ENCODE measurements at places on chromosomes 7 and 10. TPM values are rescaled to one million over a fixed set of nuclear protein-coding genes. Genes with fewer than 3 reads are reported as not detected.

- peaks cover 17% of the 10 kb centered on the region for H3K4me1 ChIP-seq
- peak overlapping the region; percentile 32 for H3K27ac ChIP-seq
- no peaks in the 10 kb centered on the region for H3K36me3 ChIP-seq
- H3K4me3 ChIP-seq, result peak overlapping the region; percentile 52
Measured at GRCh38 chr10:42754155-42755027, 28.2 kb upstream of the BMS1 start.

- no peaks in the 10 kb centered on the region for H3K27me3 ChIP-seq
- no peak overlapping the region for H3K27ac ChIP-seq
- DNase-seq, result no peak
Measured at GRCh38 chr7:31788883-31789680, 102.1 kb downstream of the PPP1R17 start.

- H3K27ac ChIP-seq, result no peak overlapping the region
- no peak overlapping the region for H3K4me3 ChIP-seq
- no peaks in the 10 kb centered on the region for H3K36me3 ChIP-seq
Measured at GRCh38 chr7:32066441-32066840, 3.8 kb downstream of the PDE1C start.

- no peak for DNase-seq
- peaks cover 36% of the 10 kb centered on the region for H3K36me3 ChIP-seq
- no peak overlapping the region for H3K4me3 ChIP-seq
- H3K27me3 ChIP-seq, result no peaks in the 10 kb centered on the region
Measured at GRCh38 chr10:70418229-70418628, 14.3 kb downstream of the EIF4EBP2 start.

DNA sequence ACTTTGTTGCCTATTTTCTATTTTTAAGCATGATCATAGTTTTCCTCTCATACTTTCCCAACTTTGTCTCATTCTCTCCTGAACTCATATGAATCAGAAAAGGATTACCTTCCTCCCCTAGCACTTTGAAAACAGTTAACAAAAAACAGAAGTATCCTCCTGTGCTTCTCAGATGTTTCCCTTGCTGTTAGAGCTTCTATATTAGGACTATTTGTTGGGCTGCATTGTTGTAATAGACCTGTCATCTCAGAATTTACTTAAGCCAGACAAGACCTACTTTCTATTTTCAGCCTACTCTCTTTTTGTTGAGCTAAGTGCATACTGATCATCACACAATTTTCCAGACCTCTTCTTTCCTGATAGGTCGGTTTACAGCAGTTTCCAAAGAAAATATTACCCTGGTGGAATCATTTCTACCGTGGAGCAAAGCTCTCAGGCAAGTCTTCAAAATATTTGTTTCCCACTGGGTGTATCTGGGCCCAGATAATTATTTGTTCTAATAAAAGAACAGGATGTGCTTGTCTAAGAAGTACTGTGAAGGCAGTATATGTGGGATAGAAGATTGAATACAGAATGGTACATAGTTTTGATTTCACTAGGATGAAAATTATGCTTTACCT is 411.9 kb upstream of the KLF6 start:
- H3K27ac ChIP-seq, result no peak overlapping the region
- no peaks in the 10 kb centered on the region for H3K27me3 ChIP-seq
- no peak for DNase-seq
- H3K4me1 ChIP-seq, result peaks cover 13% of the 10 kb centered on the region
- H3K36me3 ChIP-seq, result no peaks in the 10 kb centered on the region

GRCh38 chr7:90605055-90605454 is 8.9 kb downstream of the CDK14 start:
- no peak for DNase-seq
- H3K4me1 ChIP-seq, result peaks cover 4% of the 10 kb centered on the region
- no peak overlapping the region for H3K27ac ChIP-seq
- H3K27me3 ChIP-seq, result no peaks in the 10 kb centered on the region
- H3K4me3 ChIP-seq, result no peak overlapping the region

GRCh38 chr10:6811153-6811552 is 231.1 kb upstream of the PRKCQ start:
- no peak for DNase-seq
- H3K4me3 ChIP-seq, result no peak overlapping the region
- H3K4me1 ChIP-seq, result no peaks in the 10 kb centered on the region
- H3K27me3 ChIP-seq, result no peaks in the 10 kb centered on the region

CACNA2D1 gene
- 10.3 TPM for total RNA-seq

- H3K27ac ChIP-seq, result no peak overlapping the region
- no peaks in the 10 kb centered on the region for H3K27me3 ChIP-seq
- no peak for DNase-seq
Measured at GRCh38 chr10:4622384-4622783, 203.6 kb upstream of the AKR1E2 start.

DNA sequence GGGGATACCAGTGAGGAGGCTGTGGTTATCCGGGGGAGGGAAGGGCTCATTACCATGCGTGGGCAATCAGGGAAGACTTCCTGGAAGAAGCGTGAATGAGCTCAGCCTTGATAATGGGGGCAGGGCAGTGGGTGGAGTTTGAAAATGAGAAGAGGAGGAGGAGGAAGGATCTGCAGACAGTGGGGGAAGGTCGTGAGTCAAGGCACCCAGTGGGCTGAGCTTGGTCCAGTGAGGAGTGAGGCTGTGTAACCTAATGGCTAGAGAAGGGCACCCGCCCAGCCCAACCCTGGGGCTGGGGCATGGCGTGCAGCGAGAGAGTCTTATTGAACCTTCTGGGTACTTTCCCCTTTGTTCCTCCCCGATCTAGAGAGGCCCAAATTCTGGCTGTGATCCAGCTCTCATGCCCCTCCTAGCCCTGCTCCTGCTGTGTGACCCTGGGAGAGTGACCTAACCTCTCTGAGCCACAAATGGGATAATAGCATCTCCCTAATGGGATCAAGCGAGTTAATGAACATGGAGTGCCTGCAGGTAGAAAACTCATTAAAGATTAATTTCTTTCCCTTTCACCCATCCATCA is 31.5 kb downstream of the CLIP2 start:
- no peaks in the 10 kb centered on the region for H3K4me1 ChIP-seq
- H3K36me3 ChIP-seq, result no peaks in the 10 kb centered on the region
- no peaks in the 10 kb centered on the region for H3K27me3 ChIP-seq
- H3K27ac ChIP-seq, result no peak overlapping the region

- no peak for DNase-seq
- H3K4me1 ChIP-seq, result peaks cover 19% of the 10 kb centered on the region
- no peak overlapping the region for H3K4me3 ChIP-seq
- H3K27me3 ChIP-seq, result peaks cover 100% of the 10 kb centered on the region
Measured at GRCh38 chr7:155466814-155467733, 9.1 kb downstream of the EN2 start.

- no peaks in the 10 kb centered on the region for H3K36me3 ChIP-seq
- H3K4me3 ChIP-seq, result no peak overlapping the region
- no peak overlapping the region for H3K27ac ChIP-seq
- DNase-seq, result no peak
Measured at GRCh38 chr7:80362677-80363076, 149.2 kb downstream of the GNAT3 start.

DNA sequence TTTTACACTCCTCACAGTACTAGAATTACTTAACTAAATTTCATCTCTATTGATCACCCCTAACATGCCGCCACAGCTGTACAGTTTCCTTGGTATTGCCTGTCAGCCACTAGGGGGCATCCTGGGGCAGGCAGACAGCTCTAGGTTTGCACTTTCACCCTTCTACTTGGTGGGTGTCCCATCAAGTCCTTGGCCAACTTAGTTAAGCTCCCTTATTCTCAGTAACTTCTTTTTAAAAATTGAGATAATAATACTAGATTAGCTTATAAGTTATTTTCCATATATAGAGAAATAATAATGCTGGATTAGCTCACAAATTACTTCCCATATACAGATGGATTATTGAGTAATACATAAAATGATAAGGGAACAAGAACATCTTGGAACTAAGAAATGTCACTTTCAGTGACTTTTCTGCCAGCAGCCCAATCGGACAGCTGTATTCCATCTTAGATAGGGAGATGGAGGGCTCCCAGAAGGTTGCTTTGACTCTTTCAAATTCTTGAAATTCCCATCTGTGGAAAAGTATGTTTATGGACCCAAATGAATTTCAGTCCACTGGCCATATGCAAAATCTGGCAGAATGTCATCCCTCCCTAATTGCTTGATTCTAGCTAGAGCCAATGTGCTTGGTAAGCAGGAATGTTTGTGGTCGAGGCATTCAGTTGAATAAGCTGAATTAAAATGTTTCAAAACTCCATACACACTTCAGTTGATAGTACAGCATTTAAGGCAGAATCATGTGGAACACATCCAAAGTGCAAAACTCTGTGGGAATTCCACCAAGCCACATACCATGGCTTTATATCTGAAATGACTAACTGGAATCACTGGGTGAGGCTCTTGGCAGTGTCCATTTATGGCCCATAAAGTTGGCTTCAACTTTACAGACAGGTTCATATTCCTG is 309.7 kb downstream of the CSTF2T start:
- H3K36me3 ChIP-seq, result no peaks in the 10 kb centered on the region
- H3K27ac ChIP-seq, result no peak overlapping the region
- no peak overlapping the region for H3K4me3 ChIP-seq

CCL26 gene
- 1.2 TPM for total RNA-seq

DNA sequence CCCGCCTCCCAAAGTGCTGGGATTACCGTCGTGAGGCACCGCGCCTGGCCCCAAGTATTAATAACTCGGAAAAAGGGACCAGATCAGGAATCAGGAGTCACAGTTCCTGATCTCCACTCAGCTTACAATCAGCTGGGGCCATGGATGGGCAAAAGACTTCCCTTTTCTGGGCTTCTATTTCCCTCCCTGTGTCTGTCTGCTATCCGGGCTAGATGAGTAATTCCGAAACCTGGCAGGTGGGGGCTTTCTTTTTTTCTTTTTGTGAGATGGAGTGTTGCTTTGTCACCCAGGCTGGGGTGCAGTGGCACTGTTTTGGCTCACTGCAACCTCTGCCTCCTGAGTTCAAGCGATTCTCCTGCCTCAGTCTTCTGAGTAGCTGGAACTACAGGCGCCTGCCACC is 11.6 kb downstream of the RPS24 start:
- H3K4me1 ChIP-seq, result peaks cover 4% of the 10 kb centered on the region
- H3K4me3 ChIP-seq, result no peak overlapping the region
- no peak for DNase-seq
- peaks cover 26% of the 10 kb centered on the region for H3K36me3 ChIP-seq

GRCh38 chr10:89129911-89130310 is 77.2 kb downstream of the CH25H start:
- no peaks in the 10 kb centered on the region for H3K27me3 ChIP-seq
- no peaks in the 10 kb centered on the region for H3K4me1 ChIP-seq
- DNase-seq, result no peak

GRCh38 chr7:76149847-76150691 is 51.6 kb upstream of the SRRM3 start:
- H3K4me3 ChIP-seq, result no peak overlapping the region
- no peaks in the 10 kb centered on the region for H3K36me3 ChIP-seq
- peaks cover 17% of the 10 kb centered on the region for H3K27me3 ChIP-seq
- DNase-seq, result no peak
- H3K4me1 ChIP-seq, result no peaks in the 10 kb centered on the region

- no peak for DNase-seq
- no peaks in the 10 kb centered on the region for H3K36me3 ChIP-seq
- no peaks in the 10 kb centered on the region for H3K27me3 ChIP-seq
Measured at GRCh38 chr7:156257904-156258303, 382.7 kb upstream of the RNF32 start.

- H3K36me3 ChIP-seq, result no peaks in the 10 kb centered on the region
- no peak for DNase-seq
- no peak overlapping the region for H3K27ac ChIP-seq
- no peaks in the 10 kb centered on the region for H3K27me3 ChIP-seq
Measured at GRCh38 chr10:8088504-8088903, 34.0 kb downstream of the GATA3 start.

UNCX gene
- not detected for total RNA-seq

MACROH2A2 gene
- 6.5 TPM for total RNA-seq

DNA sequence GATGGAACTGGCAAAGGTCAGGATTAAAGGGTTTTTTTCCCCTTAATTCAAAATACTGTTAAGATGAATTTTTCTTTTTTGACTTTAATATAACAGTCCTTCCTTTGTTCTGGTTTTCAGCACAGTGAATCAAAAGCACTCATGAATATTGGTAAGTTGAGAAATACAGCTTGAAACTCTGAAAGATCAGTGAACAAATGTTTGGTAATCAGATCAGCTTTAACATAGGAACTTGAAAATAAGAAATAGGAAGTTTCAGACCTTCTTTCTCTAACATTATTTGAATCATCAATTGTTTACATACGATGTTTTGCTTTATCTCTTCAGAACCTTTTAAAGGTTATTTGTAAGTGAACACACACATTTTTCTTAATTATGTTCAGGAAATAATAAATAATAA is 90.5 kb downstream of the SGMS1 start:
- no peaks in the 10 kb centered on the region for H3K27me3 ChIP-seq
- DNase-seq, result no peak
- no peak overlapping the region for H3K4me3 ChIP-seq
- H3K36me3 ChIP-seq, result no peaks in the 10 kb centered on the region

BTBD16 gene
- total RNA-seq, result 0.35 TPM

GRCh38 chr10:100436255-100436654 is 26.6 kb upstream of the WNT8B start:
- no peak overlapping the region for H3K27ac ChIP-seq
- no peaks in the 10 kb centered on the region for H3K4me1 ChIP-seq
- H3K27me3 ChIP-seq, result no peaks in the 10 kb centered on the region
- no peak for DNase-seq
- no peaks in the 10 kb centered on the region for H3K36me3 ChIP-seq

DNA sequence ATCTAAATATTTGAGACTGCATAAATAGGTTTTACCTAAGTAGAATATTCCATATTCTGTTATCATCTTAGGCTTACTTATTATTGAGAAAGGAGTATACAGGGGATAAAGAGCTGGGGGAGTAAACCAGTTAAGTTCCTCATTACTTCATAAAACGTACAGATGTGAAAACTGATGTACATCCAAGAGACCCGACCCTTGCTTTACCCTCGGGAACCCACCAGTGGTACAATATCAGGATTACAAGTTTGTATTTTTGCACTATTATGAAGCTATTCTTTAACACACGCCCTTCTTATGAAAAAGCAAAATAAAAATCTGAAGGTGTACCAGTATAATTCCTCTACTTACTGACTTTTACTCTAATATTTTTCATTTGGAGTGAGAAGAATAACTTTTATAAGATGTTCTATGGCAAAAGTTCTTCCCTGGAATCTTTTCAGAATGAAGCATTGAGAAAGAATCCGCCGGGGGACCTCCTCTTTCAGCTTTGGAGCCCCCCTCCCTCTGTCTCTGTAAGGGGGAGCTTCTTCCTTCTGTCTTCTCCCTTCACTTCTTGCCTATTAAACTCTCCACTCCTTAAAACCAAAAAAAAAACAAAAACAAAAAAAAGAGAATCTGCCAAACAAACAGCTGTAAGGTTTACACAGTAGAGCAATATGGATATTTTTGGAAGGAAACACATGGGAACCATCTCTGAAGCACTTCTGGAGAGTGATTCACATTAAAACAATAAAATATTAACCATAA is 550.0 kb downstream of the TNS3 start:
- no peak overlapping the region for H3K27ac ChIP-seq
- no peak overlapping the region for H3K4me3 ChIP-seq
- no peaks in the 10 kb centered on the region for H3K27me3 ChIP-seq
- H3K36me3 ChIP-seq, result no peaks in the 10 kb centered on the region
- DNase-seq, result no peak
- no peaks in the 10 kb centered on the region for H3K4me1 ChIP-seq

GRCh38 chr10:125062914-125063230 is 97.5 kb downstream of the CTBP2 start:
- H3K27me3 ChIP-seq, result no peaks in the 10 kb centered on the region
- H3K4me1 ChIP-seq, result peaks cover 59% of the 10 kb centered on the region
- no peak for DNase-seq
- H3K4me3 ChIP-seq, result no peak overlapping the region

SCIN gene
- 14.3 TPM for total RNA-seq

AMZ1 gene
- total RNA-seq, result 0.29 TPM

Data from upper lobe of right lung (tissue), 1 donor.